ENCODE measurements at places on chromosomes 13 and 19.

- DNase-seq = no peak
Measured at GRCh38 chr13:63403733-63404132, 1988.1 kb upstream of the PCDH20 start.

- peak; percentile 82 for DNase-seq
Measured at GRCh38 chr19:18291590-18292461, 10.4 kb upstream of the JUND start.

DNA sequence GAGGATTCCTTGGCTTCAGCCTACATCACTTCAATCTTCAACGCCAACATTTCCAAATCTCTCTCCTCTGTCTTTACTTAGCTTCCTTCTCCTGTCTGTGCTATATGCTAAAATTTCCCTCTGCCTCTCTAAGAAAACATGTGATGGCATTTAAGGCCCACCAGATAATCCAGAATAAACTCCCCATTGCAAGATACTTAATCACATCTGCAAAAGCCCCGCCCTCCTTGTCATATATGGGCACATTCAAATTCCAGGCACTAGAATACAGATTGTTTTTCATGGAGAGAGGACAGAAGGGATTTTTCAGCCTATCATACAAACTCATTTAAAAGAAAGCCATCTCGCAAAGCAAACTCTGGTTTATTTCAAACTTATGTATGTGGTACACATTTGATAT lies 16.2 kb downstream of the ARGLU1 start:
- DNase-seq = no peak

- DNase-seq = peak; percentile 32
Measured at GRCh38 chr13:30752201-30752797, 17.0 kb downstream of the ALOX5AP start.

GRCh38 chr13:99347911-99348451 lies 40.8 kb upstream of the GPR183 start:
- DNase-seq = no peak

DNA sequence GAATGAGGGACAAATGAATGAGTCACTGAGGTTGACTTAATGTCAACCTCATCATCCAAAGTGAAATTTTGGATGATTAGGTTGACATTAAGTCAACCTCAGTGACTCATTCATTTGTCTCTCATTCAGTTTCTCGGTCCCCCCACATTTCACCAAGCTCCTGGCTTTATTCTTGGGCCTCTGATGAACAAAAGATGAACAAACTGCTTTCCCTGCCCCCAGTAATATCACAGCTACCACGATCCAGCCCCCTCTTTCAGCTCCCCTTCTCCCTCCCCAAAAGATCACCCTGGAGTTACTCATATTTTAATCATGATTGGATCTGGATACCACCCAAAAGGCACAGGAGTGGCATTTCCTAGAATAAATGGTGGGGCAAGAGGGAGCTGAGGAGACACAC lies 10.8 kb downstream of the CEACAM18 start:
- DNase-seq = no peak

- no peak for DNase-seq
Measured at GRCh38 chr13:110183910-110184309, 123.0 kb downstream of the COL4A1 start.

- no peak for DNase-seq
Measured at GRCh38 chr19:55485439-55486011, 537 bp downstream of the NAT14 start.

DNA sequence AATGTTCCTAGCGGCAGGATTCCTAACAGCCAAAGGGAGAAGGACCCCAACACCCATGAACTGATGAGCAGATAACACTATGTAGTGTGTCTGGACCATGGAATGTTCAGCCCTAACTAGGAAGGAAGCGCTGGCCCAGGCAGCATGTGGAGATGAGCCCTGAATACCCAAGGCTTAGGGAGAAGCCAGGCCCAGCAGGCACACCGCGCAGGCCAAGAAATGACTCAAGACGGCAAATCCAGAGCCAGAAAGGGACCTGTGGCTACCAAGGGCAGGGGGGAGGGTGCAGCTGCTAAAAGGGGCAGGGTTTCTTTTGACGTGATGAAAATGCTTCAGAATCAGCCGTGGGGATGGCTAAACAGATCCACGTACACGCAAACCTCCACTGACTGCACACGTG lies 20.7 kb upstream of the TINCR start:
- no peak for DNase-seq

GRCh38 chr19:47545061-47545948 lies 27.6 kb downstream of the ZNF541 start:
- no peak for DNase-seq

- DNase-seq = no peak
Measured at GRCh38 chr19:38030686-38031422, 123.8 kb downstream of the SIPA1L3 start.

- no peak for DNase-seq
Measured at GRCh38 chr13:94617389-94618000, 15.8 kb downstream of the GPR180 start.

DNA sequence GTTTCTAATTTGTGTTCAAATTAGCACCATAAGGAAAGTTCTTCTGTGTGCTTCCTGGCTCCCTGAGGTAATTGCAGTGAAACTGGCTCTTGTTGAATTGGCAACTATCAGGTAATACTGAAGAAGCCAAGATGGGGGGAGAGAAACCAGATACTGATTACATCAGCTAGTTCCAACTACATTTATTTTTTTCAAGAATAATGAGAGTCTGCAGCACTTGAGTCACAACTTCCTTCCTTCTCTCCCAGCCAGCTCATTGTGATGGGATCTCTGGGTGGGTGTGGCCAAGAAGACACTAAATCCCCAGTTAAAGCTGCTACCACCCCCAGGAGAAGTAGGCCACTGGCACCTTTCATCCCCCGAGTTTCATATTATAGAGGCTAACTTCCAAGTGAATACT lies 100.7 kb upstream of the RXFP2 start:
- DNase-seq = peak; percentile 44

DNA sequence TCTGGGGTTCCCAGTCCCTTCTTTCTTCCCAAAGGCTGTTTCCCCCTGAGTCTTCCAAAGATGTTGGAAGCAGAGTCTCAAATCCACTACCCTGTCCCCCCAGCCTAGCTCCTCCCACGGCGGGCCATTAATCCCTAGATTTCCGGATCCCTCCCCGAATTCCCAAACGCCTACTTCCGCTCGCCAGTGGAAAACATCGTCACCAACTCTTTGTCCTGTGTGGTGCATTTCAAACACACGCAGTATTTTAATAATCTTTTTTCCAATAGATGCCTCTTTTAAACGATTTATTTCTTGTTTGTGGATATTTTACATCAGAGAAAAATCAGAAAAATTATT lies 610 bp downstream of the ZNF791 start:
- DNase-seq = peak; percentile 84

DNA sequence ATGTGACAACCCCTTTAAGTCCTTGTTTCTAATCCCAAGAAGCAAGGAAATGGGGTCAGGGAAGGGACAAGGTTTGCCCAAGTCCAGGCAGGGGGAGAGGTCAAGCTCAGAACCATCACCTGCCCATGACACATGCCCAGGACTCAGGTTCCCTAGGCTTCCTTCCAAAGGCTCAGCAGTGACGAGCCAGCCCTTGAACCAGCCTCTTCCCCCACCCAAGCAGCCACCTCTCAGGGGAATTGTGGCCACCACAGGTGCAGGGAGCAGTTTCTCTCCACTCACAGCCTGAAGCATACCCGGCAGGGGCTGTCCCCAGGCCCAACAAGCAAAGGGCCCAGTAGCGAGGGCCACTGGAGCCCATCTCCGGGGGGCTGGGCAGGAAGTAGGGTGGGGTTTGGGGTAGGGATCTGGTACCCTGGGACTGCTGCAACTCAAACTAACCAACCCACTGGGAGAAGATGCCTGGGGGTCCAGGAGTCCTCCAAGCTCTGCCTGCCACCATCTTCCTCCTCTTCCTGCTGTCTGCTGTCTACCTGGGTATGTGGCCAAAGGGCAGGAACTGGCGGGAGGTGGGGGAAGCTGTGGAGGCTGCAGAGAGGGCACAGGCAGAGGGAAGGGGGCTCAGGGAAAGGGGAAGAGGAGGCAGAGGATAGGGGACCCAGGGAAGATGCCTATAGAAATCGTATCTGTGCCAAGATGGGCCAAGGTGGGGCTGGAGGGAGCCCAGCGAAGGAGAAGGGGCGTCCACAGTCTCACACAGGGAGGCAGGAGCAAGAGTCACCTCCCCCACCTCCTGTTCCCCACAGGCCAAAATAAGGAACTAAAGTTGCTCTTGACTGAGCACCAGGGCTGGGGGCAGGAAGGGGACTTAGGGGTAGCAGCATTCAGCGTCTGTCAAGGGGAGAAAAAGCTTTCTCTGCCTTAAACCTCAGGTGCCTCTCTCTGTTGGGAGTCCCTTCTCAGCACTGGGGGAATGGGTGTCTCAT lies at the start of gene CD79A:
Gene CD79A (plus strand): TSS at position 433 of the 986 bp plus-strand sequence. CDS start 26 bp downstream, at position 459.
- DNase-seq = no peak

DNA sequence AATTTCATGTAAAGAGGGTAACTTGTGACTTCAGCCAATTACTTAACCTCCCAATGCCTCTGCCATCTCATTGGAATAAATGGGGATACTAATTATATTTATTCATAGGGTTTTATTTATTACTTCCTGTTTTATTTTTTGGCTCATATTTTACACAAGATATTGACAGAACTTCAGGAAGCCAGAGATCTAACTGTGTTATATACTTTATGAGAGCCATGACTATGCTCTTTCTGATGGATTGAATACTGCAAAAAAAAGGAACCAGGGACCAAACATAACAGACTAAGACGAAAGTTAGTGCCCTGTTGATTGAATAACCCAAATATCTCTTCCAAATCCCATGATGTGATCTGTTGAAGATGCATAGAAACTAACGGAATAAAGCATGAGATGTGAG lies 243.3 kb upstream of the STARD13 start:
- no peak for DNase-seq

GRCh38 chr19:18425515-18426415 lies 6.6 kb downstream of the SSBP4 start:
- DNase-seq = peak; percentile 94

- no peak for DNase-seq
Measured at GRCh38 chr19:28117143-28117542, 1095.8 kb downstream of the UQCRFS1 start.

GRCh38 chr19:51789061-51789795 lies 5.7 kb upstream of the FPR3 start:
- no peak for DNase-seq

DNA sequence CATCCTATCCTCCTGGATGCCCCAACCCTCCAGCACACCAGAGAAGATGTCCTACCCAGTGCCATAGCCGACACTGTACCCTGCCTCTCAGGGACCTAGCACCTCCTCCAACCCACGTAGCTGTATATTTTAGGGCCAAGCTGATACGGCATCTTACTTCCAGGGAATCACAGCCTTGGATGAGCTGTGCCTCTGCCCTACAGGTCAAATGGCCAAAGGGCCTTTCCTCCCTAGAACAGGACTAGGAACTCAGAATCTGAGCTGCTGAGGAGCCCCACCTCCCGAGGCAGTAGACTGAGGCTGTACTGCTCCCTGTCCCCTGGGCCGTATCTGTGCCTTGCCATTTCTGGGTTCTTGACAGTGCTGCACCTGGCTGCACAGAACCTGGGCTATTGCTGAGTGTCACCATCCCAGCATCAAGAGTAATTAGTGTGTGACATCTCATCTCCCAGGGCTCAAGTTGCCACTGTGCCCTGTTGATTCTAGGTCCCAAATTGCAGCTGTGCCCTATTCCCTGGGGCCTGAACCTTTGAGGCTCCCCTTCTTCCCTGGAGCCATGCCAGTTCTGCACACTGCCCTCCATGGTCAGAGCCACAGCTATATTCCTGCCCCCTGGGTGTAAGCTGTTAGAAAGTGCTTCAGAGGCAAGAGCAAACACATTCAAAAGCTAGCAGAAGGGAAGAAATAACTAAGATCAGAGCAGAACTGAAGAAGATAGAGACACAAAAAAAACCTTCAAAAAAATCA lies 41.0 kb downstream of the VWA8 start:
- no peak for DNase-seq

DNA sequence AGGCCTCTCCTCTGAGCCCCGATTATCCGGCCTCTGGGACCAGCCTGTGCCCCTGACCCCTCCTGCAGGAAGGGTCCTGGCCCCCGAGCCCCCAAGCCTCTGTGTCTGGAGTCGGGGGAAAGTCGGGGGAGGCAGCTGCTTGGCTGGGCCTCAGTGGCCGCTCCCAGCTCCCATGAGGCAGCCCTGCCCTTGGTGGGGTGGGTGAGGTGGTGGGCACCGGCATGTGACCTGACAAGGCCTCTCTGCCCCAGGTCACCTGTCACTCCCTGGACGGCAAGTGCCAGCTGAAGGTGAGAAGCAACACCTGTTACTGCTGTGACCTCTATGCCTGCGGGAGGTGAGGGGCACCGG lies 41.5 kb downstream of the TMEM255B start:
- no peak for DNase-seq

GRCh38 chr19:41944336-41944735 lies 14.8 kb downstream of the RABAC1 start:
- no peak for DNase-seq

- no peak for DNase-seq
Measured at GRCh38 chr13:26831336-26831908, 70.8 kb upstream of the GPR12 start.

DNA sequence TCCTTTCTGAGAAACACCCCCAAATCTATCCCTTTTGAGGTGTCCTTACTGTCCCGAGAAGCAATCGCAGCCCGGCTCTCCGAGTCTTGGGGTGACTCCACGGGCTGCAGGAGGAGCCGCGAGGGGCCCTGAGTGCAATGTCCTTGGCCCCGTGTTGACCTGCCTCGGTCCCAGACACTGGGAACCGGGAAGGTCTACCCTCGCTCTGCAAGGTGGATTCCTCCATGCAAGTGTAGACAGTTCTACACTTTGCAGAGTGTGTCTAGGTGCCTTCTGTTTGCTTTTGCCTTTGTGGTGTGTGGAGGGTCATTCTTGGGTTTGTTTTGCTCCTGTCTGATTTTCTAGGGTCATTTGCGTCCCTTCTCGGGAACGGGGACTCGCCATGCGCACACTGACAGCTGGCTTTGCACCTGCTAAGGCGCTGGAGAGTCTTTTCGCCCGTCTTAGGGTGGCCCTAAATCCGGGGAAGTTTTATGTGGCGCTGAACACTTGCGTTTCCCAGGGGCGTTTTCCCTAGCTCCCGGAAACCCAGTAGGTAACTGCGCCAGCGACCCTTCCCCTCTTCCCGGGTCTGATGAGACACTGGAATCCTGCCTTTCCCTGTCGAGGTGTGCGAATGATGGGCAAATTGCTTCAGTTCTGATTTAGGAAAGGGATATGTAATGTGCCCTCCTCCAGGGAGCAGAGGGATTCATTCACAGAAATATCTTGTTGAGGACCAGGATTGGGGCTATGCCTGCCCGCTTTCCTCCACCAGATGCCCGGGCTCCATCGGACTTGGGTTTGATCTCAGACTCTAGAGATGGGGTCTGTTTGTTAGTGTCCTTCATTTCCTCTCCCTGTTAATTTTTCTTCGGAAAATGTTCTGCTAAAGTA lies 755 bp downstream of the SERTM1 start:
- DNase-seq = no peak

GRCh38 chr19:13058951-13059660 lies 43.6 kb downstream of the LYL1 start:
- DNase-seq = no peak
